ENCODE measurements at places on chromosomes 3 and 15.

- DNase-seq = no peak
These were observed 259.9 kb upstream of the NR2F2 start for GRCh38 chr15:96070636-96071035.

- no peak for DNase-seq
These were observed 326.5 kb downstream of the CGGBP1 start for GRCh38 chr3:87732294-87732693.

GRCh38 chr3:177451864-177452830 lies 254.9 kb upstream of the TBL1XR1 start:
- no peak for DNase-seq

DNA sequence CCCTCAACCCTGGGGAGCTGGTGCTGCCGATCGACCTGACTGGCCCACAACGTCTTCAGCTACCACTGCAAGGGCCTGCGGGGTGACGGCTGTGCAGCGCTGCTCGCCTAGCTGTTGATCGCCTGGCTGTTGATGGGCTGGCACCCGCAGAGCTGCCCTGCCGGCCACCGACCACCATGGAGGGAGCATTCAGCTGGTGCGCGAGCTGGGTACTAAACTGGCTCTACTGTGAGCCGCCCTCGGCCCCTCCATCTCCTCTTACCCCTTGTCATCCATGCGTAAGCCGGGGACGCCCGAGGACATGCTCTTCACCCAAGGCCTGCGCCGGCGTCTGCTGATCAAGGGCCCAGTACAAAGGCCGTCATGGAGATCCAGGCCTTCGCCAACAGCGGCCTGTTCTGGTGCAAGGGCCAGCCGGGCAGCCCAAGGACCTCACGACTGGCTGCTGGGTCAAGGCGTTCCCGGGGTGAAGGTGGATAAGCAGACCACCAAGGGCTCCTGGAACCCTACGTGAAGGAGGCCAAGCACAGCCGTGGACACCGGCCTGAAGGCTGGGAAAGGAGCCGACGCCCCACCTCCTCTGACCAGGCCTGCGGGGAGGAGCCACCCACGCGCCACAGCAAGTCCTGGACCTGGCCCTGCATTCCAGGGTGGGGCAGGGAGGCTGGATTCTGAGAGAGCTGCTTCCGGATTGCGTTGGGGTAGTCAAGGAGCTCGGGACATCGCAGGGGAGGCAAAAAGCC lies 46.9 kb downstream of the SFMBT1 start:
- no peak for DNase-seq
